ENCODE measurements at places on chromosomes 7 and 10.

- no peak for DNase-seq
Measured at GRCh38 chr10:133258818-133259601, 17.7 kb downstream of the ADAM8 start.

- DNase-seq, result no peak
Measured at GRCh38 chr10:15642095-15642494, 77.6 kb downstream of the ITGA8 start.

GRCh38 chr7:87354749-87355148 is 9.3 kb downstream of the CROT start:
- no peak for DNase-seq

DNA sequence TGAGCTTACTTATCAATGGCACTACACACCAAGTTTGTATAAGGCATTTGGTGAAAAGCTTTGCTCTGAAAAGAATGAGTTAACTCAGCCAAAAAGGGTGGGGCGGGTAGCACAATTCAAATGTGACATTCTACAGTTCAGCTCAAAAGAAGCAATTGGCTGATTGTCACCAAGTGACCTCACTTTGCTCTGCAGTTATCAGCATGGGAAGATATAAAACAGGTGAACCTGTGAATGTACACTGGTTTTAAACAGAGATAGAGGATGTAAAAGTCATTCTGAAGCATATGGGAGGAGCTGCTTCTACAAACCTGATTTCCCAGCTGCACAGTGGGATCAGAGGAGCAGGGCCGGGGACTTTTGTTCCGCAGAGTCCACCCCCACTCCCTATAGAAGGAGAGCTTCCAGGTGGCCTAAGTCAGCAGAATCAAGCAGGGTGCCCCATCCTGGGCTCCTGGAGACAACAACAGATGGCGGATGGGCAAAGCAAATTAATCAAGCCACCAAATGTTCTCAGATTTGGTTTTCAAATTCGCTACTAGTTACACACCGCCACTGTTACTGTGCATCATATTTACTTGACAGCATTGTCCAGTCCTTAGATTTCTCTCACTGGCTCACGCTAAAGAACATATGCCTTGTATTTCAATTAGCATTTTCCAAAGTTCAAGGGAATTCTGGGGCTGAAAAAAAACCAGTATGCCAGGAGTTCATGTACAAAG is 27.5 kb upstream of the NPVF start:
- DNase-seq, result no peak

DNA sequence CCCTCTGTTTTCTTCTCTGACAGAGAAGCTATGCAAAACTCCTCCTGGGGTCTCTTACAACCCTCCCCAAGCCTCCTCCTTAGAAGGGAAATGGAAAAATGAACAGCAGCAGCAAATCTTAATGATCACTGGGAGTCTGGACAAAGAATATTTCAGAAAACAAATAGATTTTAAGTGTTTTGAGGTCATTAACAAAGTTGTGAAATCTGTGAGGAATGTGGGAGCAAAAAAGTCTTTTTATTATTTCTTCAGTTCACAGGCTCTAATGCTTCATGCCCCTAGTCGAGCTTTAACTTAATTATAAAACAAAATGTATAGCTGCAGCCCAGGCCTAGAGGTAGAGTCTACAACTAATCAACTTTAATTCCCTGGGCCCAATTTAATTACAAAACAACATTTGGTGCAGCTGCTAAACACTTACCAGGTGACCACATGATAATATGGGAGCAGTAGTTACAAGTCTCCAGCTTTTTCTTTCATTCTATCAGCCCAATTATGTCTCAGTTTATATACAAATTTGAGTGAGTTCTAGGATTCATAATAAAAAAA is 293.2 kb downstream of the THSD7A start:
- no peak for DNase-seq

Measured in GM12864 (cell line).